Suppressor macrophage (primary cell): ENCODE measurements at places on chromosomes 5 and 9.

- no peak for DNase-seq
Observed at GRCh38 chr9:95971815-95972214, 96.3 kb downstream of the ERCC6L2 start.

DNA sequence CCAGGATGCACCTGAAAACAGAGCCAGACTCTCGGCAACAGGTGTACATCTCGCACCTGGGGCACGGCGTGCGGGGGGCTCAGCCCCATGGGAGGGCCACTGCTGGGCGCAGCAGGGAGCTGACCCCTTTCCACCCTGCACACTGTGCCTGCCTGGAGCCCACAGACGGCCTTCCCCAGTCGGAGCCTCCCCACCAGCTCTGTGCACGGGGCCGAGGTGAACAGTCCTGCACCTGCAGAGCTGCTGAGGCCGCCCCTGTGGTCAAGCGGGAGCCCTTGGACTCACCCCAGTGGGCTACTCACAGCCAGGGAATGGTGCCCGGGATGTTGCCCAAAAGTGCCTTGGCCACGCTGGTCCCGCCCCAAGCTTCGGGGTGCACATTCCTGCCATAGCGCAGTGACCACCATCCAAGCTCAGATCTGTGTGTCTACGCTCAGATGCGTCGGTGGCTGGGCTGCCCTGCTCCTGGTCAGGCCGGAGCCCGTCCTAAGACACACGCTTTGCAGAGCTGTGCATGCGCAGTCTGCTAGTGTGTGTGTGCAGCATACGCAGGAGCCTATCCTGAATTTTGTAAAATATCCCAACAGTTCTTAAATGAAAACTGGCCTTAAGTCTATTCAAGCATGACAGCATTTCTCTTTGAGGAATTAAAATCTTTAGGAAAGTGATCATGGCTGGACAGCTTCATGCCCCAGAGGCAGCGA lies 8.4 kb upstream of the EXOC3 start:
- DNase-seq, result no peak

DNA sequence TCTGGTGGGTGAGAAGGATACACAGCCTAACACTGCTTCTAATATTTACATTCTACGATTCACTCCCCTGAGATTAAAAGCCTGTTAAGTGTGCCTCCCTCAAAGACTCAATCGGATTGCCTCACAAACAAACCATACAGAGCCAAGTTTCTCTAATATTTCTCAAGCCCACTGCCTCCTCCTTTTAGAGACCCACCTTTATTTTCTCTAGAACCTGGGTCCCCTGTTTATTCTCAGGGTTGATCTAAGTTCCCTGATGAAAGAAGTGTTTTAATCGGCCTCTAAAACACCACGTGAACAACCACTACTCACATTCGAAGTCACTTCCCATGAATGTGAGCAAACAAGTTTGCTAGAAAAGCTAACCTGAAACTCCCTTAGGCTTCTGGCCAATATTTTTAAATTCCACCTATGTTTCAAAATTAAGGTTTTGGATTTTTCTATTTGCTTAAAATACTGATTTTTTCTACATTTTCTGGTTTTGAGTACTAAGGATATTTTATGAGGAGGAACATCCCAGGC lies 76.5 kb downstream of the GLIS3 start:
- no peak for DNase-seq

GRCh38 chr9:129879103-129879699 lies 43.9 kb downstream of the USP20 start:
- no peak for DNase-seq

GRCh38 chr5:167049043-167049663 lies 1242.3 kb upstream of the WWC1 start:
- DNase-seq, result peak; percentile 53

- no peak for DNase-seq
Observed at GRCh38 chr5:110001648-110002047, 311.9 kb downstream of the MAN2A1 start.

- no peak for DNase-seq
Observed at GRCh38 chr5:68886814-68887213, 207.0 kb upstream of the SLC30A5 start.

DNA sequence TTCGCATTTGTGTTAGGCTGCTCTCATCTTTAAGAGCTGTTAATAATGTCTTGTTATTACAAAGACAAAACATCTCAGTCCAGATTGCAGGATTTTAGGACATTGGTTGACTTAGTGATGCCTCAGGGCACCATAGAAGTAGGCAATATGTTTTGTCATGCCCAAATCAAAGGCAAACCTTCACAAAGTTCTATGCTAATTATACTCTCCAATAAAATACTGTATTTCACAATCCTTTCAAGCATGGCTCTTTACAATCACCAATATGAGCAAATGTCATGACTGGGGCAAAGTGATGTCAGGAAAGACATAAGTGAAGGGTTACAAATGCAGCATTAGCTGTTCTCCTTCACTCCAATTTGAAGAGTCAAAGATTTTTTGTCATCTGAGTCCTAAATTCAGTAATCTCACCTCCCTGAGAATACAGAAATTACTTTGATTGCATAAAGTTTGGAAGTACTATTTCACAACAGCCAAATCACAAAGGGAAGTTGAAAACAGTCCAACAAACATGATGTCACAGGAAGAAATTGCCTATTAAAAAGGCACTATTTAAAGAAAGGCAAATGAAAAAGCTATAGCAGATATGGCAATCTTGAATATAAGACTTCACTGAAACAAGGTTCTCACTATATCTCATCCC lies 303.2 kb downstream of the PRR16 start:
- DNase-seq, result peak; percentile 8

DNA sequence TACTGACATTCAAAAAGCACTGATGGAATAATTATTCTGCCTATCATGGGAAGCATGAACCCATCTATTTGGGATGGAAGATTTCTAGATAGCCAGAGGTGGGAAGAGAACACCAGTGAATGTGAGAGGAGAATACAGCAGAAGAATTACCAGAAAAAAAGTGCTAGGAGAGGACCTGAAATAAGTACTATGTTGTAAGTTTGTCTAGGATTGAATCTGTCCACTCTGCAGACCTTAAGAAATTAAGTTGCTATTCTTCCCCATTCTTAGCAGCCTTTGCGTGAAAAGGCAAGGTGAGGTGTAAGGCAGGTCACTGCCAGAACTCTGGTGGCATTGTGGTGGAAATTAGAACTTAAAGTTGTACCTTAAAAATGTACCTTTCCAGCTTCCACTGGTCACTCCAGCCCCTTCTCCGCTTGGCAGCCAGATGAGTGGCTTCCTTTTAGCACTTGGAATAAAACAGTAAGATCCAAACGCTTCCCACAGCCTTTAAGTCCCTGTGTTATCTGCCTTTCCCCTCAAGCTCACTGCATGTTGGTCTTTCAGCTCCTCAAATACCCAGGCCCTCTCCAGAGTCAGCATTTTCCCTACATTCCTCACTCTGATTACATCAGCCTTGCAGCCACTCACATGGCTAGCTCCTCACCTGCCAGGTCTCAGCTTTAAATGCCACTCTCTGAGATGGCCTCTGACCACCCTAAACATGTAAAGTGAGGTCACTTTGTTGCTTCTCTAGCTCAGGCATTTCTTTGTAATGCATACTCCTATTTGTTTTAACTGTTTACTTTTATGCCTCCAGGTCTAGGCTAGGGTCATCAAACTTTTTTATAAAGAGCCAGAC lies 253.0 kb downstream of the EPB41L4A start:
- no peak for DNase-seq

DNA sequence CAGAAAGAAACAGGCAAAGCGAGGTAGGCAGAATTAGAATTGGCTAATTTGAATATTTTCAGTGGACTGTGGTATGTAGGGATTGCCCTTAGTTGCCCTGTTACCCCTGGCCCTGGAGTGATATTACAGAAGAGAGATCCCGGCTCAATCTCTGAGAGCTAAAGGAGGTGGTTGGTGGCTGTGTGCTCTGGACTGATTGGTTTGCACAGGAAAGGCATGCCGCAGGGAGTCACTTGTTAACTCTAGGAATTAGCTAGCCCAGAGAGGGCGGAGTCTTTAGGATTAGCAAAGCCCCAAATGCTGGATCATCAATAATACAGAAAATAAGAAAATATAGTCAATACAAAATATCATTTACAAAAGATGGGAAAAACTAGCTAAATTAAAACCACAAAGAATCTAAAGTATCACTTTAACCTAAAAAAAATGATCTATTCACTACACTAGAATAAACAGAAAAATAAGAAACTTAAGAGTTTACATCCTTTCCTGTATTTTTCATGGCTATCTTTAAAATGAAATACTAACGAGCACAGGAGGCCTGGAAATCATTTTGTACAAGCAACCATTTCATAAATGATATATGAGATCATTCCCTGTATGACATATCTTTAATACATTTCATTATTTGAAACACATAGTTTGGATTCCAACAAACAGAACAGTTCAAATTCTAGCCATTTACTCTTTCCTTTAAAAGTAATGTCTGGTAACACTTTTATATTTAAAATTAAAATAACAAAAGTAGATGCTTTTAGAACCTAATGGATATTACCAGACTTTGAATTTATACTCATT lies 71.1 kb downstream of the GNAQ start:
- no peak for DNase-seq
